ENCODE measurements at places on chromosomes 11 and 22.

- no peak for DNase-seq
These were observed 39.6 kb downstream of the QSER1 start for GRCh38 chr11:32932196-32932595.

GRCh38 chr11:68026391-68027105 lies 3.9 kb upstream of the NDUFS8 start:
- no peak for DNase-seq

DNA sequence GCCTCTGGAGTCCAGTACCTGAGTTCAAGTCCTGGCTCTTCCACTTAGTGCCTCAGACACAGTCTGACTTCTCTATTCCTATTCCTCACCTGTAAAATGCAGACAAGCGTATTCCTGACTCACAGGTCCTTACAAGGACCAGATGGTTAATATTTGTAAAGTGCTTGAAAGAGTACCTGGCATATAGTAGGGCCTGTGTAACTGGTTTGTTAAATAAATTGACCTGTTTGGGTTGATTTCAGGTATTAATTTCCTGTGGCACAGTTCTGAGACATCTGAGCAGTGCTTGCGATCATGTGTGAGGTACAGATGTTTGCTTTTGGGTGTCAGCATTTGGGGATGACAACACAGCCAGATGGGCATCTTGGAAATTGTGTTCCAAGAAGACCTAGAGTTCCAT lies 127.5 kb downstream of the APIP start:
- DNase-seq: no peak

DNA sequence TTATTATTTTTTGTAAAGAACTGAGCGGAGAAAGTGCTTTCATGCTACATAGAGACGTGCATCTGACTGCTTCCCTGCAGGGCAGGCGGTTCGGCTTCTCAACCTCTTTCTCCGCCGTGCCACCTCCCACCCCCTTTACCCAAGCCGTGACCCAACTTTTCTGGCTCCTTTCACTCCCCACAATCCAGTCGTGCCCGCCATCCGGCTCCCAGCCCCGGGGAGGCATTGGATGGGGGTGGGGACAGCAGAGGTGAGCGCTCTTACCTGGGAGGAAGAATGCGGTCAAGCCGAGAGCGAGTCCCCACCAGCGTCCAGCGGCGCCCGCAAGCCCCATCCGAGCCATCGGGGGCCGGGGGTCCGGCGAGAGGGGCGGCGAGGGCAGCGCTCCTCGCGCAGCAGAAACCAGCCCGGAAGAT lies 781 bp downstream of the NECTIN1 start:
- DNase-seq: no peak

DNA sequence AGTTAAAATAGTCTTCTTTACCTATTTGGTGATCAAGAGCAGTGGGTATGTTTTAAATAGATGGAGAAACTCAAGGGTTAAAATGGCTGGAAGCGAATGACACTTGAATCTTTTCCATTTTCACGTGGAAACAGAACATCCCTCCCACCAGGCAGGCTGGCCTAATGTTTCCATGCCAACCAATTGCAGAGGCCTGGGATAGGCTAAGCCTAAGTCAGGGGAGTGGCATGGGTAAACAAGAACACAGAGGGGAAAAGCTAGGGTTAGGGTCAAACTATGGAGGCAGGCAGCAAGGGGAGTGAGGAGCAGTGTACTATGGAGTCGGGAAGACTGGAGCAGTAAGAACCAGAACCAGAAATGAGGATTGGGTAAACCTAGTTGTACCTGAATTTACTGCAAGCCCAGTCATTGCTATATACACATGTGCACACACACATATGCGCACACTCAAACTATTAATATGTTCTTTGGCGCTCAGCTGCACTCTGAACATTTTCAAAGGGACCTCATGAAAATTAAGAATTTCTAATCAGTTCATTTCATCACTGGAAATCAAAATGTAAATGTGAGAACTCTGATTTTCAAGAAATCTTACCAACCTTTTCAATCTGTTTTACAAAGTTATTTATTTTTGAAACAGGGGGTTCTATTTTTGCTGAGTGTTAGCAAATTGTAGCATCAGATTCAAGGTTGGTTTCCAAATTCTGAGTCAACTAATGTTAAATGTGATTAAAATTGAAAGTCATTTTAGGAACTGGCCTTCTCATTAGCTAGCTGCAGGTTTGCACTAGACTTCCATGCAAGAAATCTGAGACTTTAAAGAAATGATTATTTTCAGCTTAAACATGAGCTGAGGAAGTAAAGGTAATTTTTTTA lies 327.0 kb upstream of the CCDC90B start:
- DNase-seq: peak; percentile 43

DNA sequence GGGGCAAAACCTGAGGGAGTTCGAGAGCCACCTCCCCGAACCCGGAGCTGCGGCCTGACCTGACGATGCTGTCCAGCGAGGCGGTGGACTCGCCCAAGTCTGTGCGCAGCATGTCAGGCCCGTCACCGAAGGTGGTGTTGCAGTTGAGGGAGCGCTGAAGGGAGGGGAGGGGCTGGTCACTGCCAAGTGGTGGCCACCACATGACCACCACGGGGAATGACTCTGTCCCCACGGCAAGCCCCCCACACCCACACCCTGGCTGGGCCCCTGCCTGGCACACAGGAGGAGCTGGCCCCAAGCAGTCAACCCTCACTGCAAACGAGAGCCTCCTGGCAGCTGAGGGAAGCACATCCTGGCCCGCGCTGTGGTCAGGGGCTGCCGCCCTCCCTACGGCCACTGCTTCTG lies 30.8 kb downstream of the TRMU start:
- no peak for DNase-seq

GRCh38 chr11:87290304-87290922 lies 252.7 kb downstream of the TMEM135 start:
- peak; percentile 52 for DNase-seq
